Renal pelvis (tissue), 12 donors: ENCODE measurements at places on chromosomes 6 and 20.
A peak's percentile ranks its signal among the peaks of the same experiment; 100 is the strongest.

DNA sequence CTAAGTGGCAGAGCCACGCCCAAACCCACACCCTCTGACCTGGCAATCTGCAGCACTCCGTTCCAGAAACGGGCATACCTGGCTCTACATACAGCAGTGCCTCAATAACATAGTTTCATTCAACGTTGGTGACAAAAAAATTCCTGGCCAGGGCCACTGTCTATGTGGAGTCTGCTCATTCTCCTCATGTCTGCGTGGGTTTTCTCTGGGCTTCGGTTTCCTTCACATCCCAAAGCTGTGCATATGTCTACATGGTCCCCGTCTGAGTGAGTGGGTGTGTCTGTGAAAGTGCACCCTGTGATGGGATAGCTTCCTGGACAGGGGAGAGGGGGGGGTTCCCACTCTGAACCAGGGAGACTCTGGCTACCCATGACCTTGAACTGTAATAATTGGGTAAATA lies 2.1 kb downstream of the KIAA0319 start:
- no peak for DNase-seq

DNA sequence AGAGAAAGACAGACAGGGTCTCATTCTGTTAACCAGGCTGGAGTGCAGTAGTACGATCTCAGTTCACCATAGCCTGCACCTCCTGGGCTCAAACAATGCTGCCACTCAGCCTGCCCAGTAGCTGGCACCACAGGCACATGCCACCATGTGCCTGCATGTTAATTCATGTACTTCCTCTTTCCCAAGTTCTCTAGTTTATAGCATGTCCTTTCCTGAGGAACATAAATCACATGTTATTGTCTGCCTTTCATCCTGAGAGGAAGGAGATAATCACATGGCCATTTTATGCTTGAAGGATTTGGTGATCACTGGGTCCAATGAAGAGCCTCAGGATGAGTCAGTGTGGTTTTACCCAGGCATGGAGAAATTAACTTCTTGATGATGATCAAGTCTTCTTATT lies 47.9 kb downstream of the COL11A2 start:
- peak; percentile 19 for DNase-seq

DNA sequence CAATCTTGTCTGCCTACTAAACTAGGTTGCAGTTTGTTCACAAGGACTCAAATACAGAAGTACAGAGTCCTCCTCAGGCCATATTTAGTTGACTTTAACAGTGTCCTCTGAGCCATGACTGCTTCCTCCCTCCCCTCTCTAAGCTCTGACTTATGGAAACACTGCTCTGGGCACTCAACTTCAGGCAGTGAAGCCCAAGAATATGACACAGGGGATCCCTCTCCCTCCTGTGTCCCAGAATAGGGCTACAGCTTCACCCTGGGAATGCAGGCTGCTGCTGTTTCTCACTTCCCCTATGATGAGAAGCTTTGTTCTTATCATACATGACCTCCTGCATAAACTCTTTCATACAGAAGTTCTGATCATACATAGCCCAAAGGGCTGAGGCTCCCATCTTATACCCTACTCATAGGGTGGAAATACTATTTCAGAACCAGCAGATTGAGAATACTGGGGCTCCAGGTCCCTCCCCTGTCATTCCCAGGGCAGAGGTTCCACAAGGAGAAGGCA lies 97.3 kb upstream of the UST start:
- no peak for DNase-seq

DNA sequence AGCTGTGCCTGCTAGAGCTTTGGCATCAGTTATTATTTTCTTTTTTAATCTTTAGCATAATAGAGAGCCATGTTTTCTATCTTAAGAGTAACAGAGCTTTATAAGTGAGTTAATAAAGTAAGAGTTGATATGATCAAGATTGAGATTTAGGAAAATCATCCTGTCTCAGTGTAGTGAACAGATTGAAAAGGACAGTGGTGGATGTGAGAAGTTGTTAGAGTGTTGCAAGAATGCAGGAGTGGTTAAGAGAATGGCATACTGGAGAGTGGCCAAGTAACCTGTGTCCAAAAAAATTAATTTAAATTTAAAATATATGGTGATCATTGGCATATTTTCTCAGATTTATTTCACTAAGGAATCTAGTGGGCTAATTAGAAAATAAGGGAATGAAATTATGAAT lies 629.3 kb downstream of the GRIK2 start:
- no peak for DNase-seq

DNA sequence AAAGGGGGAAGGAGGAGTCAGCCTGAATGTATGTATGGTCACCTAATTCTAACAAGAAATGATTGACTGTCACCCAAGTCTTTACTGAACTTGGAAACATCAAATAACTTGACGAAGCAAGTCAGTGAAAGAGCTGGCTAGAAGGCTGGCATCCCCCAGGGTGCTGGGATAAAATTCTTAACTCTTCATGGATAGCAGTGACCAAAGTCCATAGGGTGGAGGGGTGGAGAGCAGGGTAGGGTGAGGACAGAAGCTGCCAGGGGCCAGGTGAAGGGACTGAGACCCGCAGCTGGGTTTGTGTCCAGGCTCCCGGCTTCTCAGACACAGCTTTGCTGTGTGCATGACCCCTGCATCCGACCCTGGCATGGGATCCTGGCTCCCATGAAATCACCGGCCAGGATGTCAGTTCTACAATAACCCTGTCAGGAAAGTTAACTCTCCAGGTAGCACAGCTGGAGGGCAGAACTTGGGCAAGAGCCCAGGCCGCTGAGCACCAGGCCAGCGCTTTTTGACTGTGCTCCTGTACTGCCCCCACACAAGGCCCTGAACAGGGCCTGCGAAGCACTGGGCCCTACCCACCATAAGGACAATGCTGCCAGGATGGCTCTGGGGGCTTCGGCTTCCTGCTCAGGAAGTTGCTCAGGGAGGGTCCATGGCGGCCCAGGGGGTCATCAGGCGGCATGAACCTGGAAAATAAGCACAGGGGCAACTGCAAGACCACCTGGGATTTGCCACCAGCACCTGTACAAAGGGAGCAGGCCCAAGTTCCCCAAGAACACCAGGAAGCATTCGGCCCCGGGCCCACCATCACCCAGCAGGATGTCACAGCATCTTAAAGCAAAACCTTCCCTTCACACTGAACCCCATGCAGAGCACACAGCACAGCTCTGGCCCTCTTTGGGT lies 32.5 kb downstream of the ZC3H12D start:
- no peak for DNase-seq

DNA sequence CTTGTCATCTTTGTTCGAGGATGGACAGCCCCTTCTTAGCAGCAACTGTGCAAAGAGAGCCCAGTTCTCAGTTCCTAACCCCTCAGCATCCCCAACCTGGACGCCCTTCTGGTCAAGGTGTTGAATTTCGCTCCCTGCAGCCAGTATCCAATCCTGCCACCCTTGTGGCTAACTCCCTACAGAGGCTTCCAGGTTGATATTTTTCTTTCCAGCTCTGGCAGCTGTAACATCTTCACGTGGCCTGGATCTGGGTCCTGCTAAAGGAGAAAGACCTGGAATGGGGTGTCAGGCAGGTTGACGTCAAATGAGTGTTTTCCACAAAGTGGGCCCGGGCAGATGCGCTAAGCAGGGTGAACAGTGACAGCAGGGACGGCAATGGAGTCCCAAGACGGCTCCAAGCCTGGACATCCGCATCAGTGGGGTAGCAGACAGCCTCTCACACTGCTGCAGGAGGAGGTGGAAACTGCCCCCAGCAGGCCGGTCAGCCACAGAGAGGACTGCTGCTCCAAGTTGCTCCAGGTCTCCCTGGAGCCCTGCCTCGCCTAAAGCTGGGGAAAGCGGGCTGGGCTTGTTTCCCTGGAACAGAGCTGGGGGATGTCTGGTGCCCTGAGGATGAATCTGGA lies 1.0 kb upstream of the YTHDF1 start:
- no peak for DNase-seq

DNA sequence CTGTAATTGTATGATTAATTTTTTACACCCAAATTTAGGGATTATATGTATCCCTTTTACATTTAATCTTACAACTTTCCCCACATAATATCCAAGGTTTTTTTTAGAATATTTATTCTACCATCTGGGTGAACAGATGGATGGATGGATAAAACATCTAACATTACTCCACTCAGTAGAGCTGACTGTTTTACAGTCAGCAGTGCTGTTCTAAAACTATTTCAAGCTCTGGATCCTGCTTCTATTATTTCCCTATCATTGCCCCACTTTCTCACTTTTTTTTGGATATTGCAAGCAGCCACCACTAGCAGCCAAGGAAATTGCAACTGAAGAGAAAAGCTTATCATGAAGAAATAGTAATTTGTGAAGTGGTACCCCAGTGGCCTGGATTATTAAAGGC lies 173.7 kb downstream of the ARHGAP18 start:
- no peak for DNase-seq

DNA sequence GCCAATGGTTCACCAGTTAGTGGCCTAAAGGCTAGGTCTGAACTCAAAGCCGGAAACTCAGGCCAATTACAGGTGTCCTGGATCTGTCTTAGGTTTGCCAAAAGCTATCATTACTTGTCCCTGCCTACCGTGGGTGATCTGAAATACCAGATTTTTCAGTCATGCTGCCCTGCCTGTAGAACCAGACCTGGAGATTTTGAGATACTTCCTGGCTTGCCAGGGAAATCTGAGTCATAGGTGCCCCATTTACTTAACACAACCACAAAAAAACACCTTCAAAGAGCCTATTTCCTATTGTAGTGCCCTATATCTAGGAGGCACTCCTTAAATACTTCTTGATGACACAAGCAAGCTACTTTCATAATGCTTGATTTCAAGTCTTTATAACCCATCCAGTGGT lies 13.9 kb upstream of the RANBP9 start:
- DNase-seq, result no peak

DNA sequence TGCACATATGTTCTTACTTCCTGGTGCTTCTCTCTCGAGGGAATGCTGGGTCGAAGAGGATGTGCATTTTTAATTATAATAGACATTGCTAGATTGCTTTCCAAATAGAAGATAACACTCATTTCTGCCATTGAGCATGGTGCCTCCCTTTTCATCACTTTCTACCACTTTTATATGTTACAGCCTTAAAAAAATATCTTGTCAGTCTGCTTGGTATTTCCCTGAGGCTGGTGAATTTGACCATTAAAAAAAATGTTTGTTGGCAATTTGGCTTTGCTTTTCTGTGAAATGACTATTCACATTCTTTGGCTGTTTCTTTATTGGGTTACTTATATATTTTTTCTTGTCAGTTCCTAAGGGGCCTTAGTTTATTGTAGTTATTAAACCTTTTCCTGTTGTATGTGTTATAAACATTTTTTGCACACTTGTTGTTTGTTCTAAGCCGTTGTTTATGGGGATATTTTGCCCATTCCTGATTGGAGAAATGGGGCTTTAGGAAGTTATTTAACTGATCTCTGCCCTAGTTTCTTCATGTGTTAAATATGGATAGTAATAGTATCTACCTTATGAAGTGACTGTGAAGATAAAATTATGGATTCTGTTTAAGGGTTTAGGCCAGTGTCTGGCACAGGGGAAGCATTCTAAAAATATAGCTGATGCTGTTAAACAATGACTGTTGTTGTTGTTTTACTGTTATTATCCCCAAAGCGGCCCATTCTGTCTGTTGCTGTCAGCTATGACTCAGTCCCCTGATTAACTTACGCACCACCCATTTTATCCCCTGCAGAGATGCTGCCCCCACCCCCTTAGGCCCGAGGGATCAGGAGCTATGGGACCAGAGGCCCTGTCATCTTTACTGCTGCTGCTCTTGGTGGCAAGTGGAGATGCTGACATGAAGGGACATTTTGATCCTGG lies 3.8 kb downstream of the DDR1 start:
- DNase-seq, result no peak

DNA sequence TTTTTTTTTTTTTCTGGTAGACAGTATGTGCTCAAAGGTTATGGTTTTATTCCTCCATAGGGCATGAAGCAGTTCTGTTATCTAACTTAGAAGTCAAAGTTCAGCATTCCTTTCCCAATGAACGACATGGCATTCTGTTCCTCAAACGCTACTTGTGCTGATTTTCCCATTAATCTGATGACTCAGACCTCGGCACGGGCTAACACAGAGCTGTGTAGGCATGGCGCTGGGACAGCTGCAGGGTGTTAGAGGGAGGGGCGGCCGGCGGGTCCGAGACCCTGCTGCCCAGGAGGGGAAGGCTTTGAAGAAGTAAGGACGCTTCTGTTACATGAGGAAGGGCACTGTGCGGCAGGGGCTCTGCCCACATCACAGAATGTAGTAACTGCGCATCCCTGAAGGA lies 93.6 kb upstream of the AGPAT4 start:
- no peak for DNase-seq

DNA sequence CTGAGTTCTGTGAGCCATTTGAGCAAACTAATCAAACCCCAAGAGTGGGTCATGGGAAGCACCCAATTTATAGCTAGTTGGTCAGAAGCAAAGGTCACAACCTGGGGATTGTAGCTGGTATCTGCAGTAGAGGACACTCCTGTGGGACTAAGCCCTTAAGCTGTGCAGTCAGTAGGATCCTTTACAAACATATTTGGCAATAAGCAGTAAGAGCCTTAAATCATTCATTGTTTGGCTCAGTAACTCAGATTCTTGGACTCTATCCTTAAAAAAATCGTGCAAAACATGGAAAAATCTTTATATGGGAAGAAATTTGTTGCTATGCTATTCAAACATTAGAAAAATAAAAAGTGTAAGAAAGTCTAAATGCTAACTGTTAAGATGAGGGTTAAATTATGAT lies 29.9 kb downstream of the FRK start:
- DNase-seq, result no peak

GRCh38 chr20:1171461-1172093 lies 13.2 kb downstream of the TMEM74B start:
- peak; percentile 51 for DNase-seq

GRCh38 chr6:4928426-4928825 lies 75.4 kb downstream of the RPP40 start:
- DNase-seq, result no peak

DNA sequence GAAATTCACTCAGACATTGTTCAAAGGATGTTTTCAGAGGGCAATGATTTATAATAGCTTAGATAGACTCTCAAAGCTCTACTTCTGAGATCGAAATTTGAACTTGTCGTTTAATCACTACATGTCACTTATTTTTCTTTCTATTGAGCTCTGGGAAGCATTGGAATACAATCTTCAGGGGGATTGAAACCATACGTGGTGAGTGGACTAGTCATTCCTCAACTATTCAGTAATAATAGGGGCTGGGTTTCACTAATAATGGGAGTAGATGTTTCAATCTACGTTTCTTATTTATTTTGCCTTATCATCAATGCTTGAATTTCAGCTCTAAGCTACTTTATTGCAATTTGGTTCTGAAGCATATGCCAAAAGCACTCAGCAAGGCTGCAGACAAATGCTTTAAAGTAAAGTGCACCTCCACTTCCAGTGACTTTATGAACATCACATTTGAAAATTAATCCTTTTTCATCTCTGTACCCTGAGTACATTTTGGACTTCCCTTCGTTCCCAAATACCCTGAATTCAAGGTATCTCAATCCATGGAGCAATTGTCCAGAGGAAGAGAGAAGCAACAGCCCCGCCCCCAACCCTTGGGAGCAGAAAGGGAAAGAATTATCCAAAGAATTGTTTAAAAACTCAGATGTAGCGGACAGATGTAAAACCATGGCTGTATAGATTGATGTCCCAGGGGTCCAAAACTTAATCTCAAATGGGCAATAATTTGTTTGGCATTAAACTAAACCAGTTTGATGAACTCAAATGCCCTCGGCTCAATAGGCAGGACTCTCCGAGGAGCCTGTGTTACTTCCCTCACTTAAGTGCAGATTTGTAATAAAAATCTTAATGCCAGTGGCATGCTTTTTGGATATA lies 68.1 kb downstream of the HFE start:
- DNase-seq, result peak; percentile 50

GRCh38 chr6:104170401-104170800 lies 689.3 kb downstream of the HACE1 start:
- no peak for DNase-seq

- no peak for DNase-seq
These were observed 42.8 kb downstream of the SLC35B3 start for GRCh38 chr6:8392569-8392968.

- no peak for DNase-seq
These were observed 37.2 kb downstream of the TRMT6 start for GRCh38 chr20:5913166-5913565.
